Skeletal muscle cell (primary cell): ENCODE measurements at places on chromosomes 2 and 18.

DNA sequence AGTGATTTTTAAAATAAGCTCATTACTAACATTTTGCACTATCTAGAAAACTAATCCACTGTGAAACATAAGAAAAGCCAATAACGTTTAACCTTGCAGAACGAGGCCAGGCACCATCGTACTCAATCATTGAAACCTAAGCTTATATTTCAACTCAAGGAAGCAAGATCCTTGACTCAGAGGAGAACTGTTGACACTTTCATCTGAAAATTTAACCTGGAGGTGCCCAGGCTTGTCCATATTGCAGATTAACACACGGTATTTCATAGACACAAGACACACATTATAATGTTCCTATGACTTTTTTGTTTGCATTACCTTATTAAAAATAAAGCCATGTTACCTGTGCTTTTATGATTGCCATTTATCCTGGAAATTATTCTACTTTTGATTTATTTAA lies 89.6 kb downstream of the ZNF385B start:
- no peak for DNase-seq

DNA sequence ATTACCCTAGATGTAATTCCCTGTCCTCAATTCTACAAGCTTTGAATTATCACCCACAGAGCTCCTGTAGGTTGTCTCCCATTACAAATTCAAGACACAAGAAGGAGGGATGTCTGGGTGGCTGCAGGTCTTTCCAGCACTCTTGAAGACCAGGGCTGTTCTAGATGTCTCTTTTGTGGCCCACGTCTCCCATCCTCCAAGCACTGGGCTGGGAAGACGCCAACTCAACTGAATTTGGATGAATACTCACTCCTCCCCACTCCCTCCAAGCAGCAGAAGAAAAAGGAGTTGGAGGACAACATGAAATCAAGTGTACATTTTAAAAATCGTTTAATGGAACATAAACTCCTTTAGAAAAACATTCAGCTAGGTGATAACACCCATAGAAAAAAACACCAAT lies 31.2 kb downstream of the SMAD7 start:
- DNase-seq, result no peak

DNA sequence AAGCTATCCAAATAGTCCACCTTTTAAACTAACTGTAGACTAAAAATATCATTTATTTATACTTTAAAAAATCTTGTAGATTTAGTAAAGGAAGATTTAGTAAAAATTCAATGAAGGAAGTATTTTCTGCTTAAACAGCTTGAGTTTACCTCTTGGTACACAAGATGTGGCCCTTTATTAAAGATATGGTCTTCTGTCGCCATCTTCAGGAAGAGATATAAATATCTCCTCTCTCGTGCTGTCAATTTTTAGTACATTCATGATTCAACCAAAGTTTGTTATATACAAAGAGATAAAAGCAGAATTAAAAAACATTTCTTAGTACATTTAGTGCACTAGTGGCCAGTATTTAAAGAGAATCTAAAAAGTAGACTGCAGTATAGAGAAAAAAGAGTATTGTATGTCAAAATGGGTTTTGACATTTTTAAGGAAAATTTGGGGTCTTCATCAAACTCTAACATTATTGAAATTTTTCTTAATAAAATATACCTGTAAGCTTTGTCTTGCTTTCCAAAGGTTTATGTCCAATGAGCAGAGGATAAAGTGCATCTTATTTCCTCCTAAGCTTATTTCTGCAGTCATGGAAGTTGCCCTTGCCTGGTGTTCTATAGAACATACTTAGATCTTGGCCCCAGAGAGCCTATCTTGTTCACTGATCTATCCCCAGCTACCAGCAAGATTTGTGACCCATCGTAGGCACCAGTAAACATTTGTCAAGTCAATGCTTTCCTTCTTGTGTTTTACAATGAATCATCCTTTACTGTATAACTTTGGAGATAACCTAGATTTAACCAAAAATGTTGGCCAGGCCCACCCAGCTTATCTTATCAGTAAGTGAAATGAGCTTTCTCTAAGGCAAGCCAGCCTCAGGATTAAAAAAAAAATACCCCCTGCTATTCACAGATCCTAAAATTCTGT lies 18.5 kb upstream of the EML6 start:
- no peak for DNase-seq

- no peak for DNase-seq
Observed at GRCh38 chr2:10941383-10941782, 29.6 kb downstream of the KCNF1 start.

GRCh38 chr18:76697441-76697901 lies 124.9 kb upstream of the ZNF236 start:
- DNase-seq, result no peak

DNA sequence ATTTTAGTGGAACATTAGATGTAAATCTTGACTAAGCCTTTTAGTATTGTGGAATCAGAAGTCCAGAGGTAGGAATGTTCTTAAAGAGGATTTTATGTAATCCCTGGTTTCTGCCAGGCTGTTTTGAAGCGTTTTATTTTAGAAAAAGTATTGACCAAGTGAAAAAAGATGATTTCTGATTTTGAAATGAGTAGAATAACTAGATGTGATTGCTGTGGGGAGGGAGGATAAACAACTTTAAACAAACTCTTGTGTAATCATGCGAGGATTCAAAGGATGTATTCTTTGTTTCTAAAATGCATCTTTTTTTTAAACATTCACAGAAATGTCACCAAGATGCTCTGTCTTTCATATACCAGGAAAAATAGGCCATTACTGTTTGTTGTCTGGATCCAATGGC lies 53.9 kb downstream of the PHLPP1 start:
- no peak for DNase-seq

GRCh38 chr18:57445488-57446319 lies 10.5 kb downstream of the ONECUT2 start:
- no peak for DNase-seq

DNA sequence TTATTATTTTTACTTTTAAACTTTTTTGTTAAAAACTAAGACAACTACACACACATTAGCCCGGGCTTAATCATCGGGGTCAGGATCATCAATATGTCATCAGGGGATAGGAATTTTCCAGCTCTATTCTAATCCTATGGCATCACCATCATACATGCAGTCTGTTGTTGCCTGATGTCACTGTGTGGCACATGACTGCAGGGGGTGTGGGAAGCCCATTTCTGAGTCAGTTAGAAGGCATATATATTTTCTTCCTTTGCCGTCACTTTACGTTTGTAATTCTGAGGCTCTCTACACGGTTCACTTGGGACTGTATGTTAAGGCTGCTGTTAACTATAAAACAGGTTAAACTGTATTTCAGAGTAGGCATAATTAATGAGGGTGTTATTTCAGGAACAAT lies 144.4 kb upstream of the ITGA6 start:
- DNase-seq, result peak; percentile 93

GRCh38 chr2:175580652-175581051 lies 399.1 kb upstream of the ATP5MC3 start:
- DNase-seq, result no peak

DNA sequence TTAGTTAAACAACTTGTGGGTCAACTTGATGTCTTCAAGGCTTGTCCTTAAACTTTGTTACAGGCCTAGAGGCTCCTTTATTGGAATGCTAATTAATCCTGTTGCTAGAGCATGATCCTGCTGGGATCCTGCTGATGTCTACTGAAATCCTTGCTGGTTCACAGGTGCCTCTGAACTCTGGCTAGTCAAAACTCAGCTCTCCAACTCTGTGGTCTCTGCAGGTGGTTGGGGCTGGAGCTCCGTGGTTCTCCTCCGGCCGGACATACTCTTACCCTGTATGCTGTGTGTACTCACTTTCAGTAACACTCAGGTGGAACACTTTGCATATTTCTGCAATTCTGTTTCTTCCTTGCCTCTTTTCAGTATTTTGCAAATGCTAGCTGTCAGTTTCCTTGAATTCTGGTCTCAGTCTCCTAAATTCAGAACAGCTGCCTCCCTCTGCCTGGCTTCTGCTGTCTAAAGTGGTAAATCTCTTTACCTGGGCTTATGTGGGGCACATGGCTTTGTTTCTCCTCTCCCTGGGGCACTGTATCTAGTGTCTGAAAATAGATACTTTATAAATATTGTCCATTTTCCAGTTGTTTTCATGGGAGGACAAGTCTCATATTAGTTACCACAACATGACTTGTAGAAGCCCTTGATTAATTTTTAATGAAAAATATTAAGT lies 113.0 kb downstream of the ATP9B start:
- no peak for DNase-seq

GRCh38 chr2:146912536-146912935 lies 932.3 kb upstream of the ACVR2A start:
- no peak for DNase-seq

DNA sequence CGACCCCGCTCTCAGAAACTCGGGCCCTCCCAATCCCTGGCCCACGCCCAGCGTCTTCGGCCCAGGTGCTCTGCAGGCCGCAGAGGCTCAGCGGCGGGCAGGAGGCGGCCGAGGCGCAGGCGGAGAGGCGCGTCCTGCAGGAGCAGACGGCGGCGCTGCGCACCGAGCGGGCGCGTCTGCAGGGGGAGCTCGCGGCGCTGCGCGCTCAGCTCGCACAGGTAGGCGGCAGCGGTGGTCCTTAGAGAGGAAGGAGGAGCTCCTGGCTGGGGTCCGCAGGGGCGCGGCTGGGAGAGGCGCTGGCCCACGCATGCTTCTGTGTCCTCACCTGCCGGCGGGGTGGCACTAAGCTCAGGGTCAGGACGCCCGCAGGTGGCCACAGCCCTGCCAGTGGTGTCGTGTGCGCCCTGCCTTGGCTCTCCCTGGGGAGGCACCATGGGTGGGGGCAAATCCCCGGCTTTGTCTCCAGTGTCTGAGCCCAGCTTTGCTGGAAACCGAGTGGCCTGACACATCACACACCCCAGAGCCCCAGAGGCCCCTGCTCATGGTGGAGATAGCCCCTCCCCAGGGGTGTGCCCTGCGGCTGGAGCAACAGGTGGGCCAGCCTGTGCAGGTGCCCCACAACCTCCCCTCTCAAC lies 14.9 kb upstream of the SNED1 start:
- DNase-seq, result no peak

GRCh38 chr18:32328379-32328778 lies 138.5 kb downstream of the MEP1B start:
- DNase-seq, result no peak

GRCh38 chr2:70088598-70089219 lies 1.4 kb downstream of the PCBP1 start:
- no peak for DNase-seq

- DNase-seq, result no peak
Observed at GRCh38 chr2:236568068-236568921, 1.3 kb upstream of the ACKR3 start.

DNA sequence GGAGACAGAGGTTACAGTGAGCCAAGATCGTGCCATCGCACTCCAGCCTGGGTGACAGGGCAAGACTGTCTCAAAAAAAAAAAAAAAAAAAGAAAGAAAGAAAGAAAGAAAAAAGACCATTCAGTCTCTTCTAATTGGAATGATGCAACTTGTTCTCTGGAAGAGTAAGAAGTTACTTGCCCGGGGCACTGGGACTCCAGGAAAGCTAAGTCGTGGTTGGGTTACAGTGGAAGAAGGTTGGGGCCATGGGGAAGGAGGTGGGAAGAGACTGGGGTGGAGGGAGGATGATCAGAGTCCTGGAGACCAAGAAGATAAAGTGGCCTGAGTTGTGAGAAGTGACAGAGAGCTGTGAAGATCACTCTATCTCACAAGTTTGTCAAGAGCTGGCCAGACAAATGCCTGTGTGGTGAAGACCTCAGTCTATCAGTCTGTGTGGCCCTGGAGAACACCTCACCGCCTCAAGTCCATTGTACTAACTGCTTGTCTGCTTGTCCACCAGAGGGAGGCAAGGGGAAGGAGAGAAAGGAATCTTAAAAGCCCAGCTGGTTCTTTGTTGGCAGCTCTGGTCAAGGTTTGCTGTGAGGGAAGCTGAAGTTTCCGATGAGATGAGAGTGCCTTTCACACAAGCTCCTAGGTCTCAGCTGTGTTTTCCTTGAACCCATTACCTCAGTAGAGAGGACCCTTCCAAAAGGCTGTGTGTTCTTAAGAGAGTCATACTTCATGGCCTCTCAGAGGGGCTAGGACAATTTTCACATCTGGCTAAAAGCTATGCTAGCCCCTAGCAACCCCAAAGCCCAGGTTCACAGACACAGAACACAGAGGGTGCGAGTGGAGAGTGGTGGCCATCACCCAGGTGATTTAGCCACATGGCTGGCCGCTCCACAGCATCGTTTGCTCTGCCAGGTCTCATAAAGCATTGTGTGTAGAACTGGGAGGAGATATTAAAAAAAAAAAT lies 72.0 kb upstream of the TMEM178A start:
- peak; percentile 44 for DNase-seq

- DNase-seq, result no peak
Observed at GRCh38 chr2:68385220-68385906, 20.3 kb downstream of the PLEK start.

DNA sequence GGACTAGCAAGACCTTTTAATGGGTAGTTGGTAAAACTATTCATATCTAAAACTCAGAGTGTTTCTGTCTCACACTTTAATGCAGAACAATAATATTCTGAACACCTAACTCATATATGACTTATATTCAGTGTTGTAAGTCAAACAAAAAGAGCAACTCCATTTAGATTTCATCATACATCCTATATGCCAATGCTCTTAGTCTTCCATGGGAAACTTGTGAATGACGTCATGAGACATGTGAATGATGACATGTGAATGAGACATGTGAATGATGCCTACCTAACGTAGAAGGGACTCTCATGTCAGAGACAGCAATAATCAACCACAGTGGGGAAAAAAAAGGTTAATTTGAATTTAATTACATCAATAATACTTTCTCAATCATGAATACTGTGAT lies 28.0 kb downstream of the ZNF519 start:
- no peak for DNase-seq

GRCh38 chr18:50396005-50396660 lies 21.3 kb downstream of the SKA1 start:
- no peak for DNase-seq

- DNase-seq, result no peak
Observed at GRCh38 chr2:206452242-206452641, 8.9 kb downstream of the ADAM23 start.

- no peak for DNase-seq
Observed at GRCh38 chr2:28449488-28450395, 46.1 kb upstream of the PLB1 start.

DNA sequence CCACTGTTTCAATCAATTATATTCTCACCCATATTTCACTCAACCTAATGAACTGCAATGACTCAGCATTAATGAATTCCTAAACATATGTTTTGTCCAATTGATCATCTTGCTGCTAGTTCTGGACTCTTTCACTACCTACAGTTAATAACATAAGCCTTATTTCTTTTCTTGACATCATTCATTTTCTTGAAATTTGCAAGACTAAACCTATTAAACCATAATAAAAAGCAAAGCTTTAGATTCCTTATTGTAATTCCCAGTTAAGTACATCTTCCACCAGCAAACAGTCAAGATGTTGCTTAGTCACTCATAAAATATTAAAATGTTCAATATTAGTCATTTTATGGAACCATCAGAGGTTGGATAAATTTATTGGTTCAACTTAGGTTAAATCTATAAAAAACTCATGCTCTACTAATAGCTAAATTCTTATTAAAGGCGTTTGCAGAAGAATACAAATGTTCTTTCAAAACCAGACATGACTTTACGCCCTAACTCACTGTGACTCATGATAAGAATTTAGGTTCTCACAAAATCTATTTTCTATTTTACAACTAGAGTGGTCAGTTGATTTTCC lies 599.4 kb downstream of the RNF144A start:
- no peak for DNase-seq
